ENCODE measurements at places on chromosomes 4 and X. TPM values are rescaled to one million over a fixed set of nuclear protein-coding genes. Genes with fewer than 3 reads are reported as not detected.
A peak's percentile ranks its signal among the peaks of the same experiment; 100 is the strongest.

- H3K27ac ChIP-seq, result no peak overlapping the region
- peaks cover 7% of the 10 kb centered on the region for H3K4me1 ChIP-seq
- H3K36me3 ChIP-seq, result no peaks in the 10 kb centered on the region
- no peaks in the 10 kb centered on the region for H3K27me3 ChIP-seq
- no peak for DNase-seq
Observed at GRCh38 chrX:9310616-9311015, 154.2 kb upstream of the TBL1X start.

DNA sequence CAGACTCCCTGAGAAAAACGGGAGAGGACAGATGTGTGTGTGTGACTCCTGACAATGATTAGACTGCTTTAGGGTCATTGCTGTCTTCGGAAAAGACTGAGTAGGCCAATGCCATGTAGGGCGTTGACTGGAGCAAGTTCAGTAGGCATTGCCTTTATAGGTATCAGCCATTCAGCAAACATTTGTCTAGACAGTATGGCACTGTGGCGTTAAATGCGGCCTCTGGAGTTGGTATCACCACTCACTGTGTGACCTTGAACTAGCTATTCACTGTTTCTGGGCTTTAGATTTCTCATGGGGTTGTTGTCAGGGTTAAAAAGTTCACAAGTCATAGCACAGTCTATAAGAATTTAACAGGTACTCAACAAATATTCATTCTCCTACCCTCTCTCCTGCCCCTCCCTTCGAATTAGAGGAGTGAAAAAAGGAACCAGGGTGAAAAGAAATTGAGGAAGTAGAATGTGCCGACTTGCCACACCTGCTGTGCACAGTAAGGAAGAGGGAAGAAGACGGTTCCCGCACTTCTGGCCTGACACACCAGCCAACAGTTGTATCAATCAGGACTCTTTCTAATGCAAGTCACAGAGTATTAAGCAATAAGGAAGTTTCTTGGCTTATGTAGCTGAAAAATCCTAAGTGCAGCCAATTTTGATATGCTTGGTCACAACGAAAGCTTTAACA lies 83.2 kb upstream of the PLAC8 start:
- H3K36me3 ChIP-seq, result no peaks in the 10 kb centered on the region
- no peaks in the 10 kb centered on the region for H3K27me3 ChIP-seq
- no peak for DNase-seq
- no peak overlapping the region for H3K27ac ChIP-seq
- no peak overlapping the region for H3K4me3 ChIP-seq

- DNase-seq, result no peak
- H3K27me3 ChIP-seq, result no peaks in the 10 kb centered on the region
- H3K27ac ChIP-seq, result peak overlapping the region; percentile 64
- H3K4me3 ChIP-seq, result no peak overlapping the region
Observed at GRCh38 chrX:109760209-109760921, 27.3 kb upstream of the ACSL4 start.

DNA sequence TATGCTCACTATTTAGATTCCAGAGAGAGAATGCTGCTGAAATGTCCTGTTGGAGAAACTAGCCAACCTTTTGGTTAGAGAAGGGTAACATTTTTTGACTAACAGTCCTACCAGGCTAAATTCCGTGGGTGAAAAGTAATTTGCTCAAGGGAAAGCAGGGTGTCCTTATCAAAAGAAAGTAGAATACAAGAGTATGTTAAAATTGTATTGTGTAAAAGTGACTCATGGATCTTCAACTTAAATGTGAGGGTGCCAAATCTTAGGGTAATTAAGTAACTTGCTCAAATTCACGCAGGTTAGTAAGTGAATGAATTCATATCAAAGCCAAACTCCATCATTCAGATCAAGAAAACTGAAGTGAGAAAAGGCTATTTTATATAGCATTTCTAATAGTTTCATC lies 81.7 kb downstream of the PCDH7 start:
- no peaks in the 10 kb centered on the region for H3K27me3 ChIP-seq
- no peaks in the 10 kb centered on the region for H3K4me1 ChIP-seq
- H3K27ac ChIP-seq, result no peak overlapping the region
- H3K4me3 ChIP-seq, result no peak overlapping the region
- DNase-seq, result no peak

DNA sequence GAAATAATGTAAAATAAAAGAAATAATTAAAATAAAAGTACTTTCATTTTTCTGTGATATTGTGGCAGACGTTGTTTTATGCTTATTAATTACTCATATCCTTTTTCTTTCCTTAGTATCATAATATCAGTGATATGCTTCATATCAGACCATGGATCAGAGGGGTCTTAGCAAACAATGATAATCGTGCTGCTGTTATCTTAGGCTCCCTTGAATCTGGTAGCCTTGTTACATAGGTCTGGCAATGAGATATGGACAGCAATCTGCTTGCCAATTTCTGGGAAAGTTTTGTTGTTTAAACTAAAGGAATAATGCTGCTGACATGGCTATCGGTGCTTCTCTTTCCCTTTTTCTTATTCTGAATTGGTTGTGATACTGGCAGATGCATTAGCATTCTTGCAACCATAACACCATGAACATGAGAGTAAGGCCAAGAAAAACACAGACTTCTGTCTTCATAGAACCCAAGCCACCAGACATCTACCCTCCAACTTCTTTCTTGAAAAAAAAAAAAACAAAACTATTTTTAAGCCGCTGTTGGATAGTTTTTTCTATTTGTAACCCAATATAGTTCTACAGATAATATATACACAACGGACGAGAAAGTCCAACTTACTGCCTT lies 16.4 kb downstream of the EPHA5 start:
- H3K4me1 ChIP-seq, result no peaks in the 10 kb centered on the region
- DNase-seq, result no peak
- no peak overlapping the region for H3K4me3 ChIP-seq
- H3K36me3 ChIP-seq, result no peaks in the 10 kb centered on the region

The SYTL5 gene
- total RNA-seq, result not detected

- peaks cover 54% of the 10 kb centered on the region for H3K27me3 ChIP-seq
- no peak for DNase-seq
- no peak overlapping the region for H3K4me3 ChIP-seq
- H3K4me1 ChIP-seq, result no peaks in the 10 kb centered on the region
- peaks cover 6% of the 10 kb centered on the region for H3K36me3 ChIP-seq
Observed at GRCh38 chr4:78565971-78566372, 14.4 kb downstream of the ANXA3 start.

GRCh38 chrX:105265093-105265492 lies 44.6 kb upstream of the TEX13A start:
- DNase-seq, result no peak
- H3K4me1 ChIP-seq, result no peaks in the 10 kb centered on the region
- no peaks in the 10 kb centered on the region for H3K36me3 ChIP-seq
- H3K4me3 ChIP-seq, result no peak overlapping the region
- H3K27me3 ChIP-seq, result no peaks in the 10 kb centered on the region

DNA sequence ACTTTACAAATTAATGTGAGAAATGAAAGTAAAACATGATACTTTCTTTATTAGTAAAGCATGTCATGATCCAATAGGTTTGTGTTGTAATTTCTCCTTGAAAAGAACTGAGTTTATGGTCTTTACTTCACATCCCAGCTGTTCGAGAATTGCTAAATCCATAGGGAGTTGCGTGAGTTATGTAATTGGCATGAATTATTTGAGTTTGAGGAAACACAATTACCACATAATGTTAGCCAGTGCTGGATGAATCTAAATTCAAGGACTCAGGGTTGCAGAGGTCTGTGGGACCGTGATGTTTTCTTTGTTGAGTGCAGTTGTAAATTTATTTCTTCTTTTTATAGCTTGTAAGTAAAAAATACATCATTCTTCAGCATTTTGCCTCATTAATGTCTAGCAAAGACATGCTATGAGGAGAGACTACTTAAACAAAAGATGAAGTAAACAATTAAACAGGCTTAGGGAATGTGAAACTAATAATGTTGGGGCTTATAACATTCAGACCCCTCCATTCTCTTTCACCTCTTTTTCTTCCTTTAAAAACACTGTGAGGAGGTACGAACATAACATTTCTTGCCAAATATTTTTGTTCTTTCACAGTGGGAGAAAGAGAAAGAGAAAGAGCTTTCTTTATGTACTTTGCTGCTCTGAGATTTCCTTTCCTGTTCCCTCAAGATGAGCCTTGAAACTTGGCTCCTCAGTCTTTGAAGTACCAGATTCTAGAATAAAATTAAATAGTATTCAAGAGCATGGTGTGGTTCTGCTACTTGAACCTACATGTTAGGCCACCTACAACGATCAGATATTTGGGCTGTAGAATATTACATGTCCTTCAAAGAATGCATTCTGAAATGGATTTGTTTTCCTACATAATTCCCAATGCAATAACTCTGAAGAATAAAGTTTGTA lies 159.6 kb upstream of the ANK2 start:
- peaks cover 12% of the 10 kb centered on the region for H3K27me3 ChIP-seq
- H3K4me3 ChIP-seq, result no peak overlapping the region

Data from T-helper 17 cell (primary cell).